ENCODE measurements at places on chromosomes 7 and 10.

GRCh38 chr7:149821191-149822148 is 16.7 kb upstream of the ZNF862 start:
- no peak for DNase-seq

GRCh38 chr7:133822001-133822641 is 305.0 kb upstream of the LRGUK start:
- DNase-seq, result no peak

DNA sequence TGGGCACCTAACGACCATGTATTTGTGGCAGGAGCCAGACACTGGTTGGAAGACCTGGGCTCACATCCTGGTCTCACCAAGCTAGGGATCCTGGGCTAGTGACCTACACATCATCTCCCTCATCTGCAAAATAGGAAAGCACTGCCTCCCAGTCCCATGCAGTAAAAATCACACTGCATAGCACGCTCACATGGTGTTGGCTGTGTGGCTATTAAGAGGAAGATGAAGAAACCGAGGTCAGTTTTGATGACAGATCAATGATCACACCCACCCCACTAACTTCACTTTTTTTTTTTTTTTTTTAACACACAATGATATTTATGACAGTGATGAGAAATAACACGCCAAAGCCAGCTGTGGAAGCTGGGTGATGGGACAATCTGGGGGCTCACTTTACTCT is 146.5 kb downstream of the RNF216 start:
- no peak for DNase-seq

- no peak for DNase-seq
Measured at GRCh38 chr10:10617686-10618085, 400.0 kb upstream of the CELF2 start.

DNA sequence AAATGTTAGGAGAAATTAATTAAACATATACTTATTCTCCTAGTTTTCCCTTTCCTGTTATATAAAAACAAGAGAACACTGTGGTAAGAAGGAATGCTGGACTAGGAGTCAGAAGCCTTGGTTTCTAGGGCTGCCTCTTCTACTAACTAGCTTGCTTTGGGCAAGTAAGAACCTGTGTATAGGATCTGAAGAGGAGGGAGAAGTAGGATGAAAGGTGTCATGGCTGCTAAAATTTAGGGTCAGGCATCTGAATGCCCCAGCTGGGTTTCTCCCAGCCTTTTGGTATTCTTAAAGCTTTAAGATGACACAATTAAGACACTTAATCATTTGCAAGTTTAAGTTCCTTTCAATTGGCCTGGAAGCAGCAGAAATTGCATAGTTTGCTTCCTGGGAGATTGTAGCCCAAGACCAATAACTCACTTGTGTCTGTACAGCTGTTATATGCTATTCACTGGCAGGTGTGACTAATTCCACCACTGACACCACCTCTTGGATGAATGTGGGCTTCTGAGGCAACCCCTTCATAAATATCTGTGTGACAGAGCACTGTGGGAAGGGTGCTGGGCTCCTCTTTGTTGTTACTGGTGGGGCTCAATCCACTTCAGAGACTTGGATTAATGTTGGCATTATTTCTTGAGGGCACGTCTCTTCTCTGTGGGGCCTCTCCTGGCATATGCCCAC is 137.2 kb downstream of the LRMDA start:
- DNase-seq, result no peak

- no peak for DNase-seq
Measured at GRCh38 chr7:14020339-14020900, 31.0 kb upstream of the ETV1 start.

DNA sequence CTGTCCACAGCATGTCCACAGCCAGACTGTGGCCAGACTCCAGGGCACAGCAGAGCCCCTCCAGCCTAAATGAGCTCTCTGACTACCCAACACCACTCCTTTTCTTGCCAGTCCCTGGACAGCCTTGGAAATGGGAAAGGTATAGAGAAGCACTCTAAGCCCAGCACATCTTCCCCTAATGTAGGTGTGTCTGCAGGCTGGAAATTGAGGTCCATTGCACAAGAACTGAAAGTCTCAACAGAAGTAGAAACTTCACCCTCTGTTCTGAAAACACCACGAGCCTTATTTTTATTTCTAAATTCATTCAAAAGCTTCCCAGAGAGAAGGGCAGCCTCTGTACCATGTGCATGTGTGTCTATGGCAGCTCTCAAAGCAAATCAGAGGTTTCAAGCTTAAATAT is 3.7 kb upstream of the KCNMA1 start:
- DNase-seq, result no peak

- no peak for DNase-seq
Measured at GRCh38 chr7:100582041-100582579, 3.8 kb downstream of the LRCH4 start.

DNA sequence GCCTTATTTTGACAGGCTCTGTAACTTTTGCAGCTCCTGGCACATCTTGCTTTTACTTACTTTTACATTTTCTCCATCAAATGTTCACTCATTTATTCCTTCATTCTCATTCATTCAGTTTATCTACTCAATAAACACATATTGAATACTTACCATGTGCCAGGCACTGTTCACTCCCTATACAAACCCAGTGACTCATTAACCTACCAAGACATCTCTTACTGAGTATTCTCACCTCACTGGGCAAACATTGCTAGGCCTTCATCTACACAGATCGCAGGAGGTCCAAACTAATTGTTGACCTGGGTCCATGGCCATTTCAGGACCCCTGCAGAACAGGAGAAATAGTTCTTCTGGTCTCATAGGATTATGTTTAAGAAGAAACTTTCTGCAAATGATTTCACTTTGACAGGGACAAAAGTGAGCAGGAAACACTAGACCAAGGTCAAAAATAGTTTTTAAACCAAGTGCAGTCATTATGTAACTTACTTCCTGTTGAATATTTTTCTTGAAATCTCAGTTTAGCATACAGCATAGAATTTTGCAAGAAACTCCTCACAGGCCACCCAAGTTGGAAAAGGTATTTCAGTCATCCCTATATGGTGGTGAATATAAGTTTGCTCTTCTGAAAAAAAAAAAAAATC is 17.6 kb downstream of the SLC26A4 start:
- no peak for DNase-seq

GRCh38 chr7:34155220-34155908 is 250.0 kb downstream of the BMPER start:
- no peak for DNase-seq

DNA sequence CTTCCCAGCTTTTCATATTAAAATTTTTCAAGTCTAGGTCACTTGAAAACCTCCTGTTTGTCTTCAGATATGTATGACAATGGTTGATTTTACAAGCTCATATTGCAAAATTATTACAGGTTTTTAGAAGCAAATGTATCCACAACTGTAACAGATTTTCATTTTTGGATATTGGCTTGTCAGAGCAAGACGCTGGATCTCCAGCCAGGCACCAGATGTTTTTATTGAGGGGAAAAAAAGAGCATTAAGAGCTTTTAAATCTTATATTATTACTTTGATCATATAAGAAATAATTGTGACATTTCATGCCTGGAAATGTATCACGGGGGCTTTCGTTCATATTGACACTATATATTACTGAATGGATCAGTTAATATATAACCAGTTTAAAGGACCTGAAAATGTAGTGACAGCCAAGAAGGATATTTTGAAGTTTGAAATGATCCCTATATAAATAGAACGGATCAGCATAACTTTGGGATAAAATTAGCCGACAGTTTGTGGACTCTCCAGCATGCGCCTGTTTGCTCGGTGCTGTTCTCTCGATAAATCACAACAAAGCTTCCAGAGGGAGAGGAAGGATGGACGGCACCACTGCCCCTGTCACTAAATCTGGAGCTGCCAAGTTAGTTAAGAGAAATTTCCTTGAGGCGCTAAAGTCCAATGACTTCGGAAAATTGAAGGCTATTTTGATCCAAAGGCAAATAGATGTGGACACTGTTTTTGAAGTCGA is at the start of gene ASB4:
Gene ASB4, plus strand, starts transcription at position 553 of the 733 bp plus-strand sequence. Its CDS starts 29 bp downstream, at position 582.
- no peak for DNase-seq

GRCh38 chr7:40232242-40232893 is 97.6 kb downstream of the SUGCT start:
- no peak for DNase-seq

GRCh38 chr10:81570349-81570748 is 304.6 kb upstream of the NRG3 start:
- DNase-seq, result no peak

DNA sequence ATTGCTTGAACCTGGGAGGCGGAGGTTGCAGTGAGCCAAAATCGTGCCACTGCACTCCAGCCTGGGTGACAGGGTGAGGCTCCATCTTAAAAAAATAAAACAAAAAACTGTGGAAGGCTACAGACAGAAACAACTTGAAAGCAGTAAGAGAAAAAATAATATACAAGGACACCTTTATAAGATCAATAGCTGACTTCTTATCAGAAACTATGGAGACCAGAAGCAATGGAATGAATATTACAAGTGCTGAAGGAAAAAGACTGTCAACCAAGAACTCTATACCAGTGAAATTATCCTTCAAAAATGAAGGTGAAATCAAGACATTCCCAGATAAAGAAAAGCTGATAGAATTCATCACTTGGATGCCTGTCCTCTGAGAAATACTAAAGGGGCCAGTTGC is 49.0 kb downstream of the RBAK start:
- DNase-seq, result no peak

DNA sequence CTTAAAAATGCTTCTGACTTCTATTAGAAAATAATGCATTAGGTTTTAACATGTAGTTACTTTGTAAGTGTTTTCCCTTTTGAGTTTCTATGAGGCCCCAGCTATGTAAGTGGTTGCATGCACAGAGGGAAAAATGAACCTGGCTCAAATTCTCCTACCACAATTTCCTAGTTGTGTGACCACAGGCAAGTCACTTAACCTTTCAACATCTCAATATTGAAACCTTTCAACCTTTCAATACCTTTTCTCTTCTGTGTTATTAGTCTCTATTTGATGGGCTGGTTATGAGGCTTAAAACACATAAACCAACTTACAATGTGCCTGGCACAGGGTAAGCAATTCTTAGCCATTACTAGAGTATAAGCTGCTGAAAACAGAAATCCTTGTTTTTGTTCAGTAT is 203.0 kb downstream of the KCND2 start:
- DNase-seq, result no peak

DNA sequence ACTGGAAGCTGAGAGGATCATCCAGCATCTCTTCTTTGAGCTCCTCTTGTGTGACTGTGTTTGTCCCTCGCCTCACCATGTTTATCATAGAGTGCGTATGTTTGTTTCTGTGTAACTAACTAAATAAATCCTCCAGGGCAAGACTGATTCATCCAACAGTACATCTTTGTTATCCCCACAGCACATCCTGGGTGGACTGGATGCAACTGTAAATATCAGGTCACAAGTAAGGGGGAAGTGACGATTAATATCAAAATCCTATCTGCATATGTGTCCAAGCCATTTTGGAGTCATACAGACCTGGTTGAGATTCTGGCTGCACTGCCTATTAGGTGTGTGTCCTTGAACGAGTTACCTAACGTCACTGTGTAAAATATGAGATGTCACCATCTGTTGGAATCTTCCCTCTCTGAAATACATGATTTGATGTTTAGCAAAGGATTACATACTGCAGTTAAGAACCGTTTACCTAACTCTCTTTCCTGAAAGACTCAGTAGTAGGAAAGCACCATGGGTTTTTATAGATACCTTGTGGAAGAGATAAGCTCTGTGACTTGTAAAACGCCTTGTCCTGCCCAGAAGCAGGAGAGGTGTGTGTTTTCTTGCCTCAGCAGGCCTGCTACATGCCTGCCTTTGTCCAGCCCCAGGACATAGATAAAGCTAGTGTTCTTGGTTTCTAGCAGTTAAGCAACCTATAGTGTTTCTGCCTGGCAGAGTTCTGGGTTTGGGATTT is 25.8 kb downstream of the WBP1L start:
- DNase-seq, result no peak

DNA sequence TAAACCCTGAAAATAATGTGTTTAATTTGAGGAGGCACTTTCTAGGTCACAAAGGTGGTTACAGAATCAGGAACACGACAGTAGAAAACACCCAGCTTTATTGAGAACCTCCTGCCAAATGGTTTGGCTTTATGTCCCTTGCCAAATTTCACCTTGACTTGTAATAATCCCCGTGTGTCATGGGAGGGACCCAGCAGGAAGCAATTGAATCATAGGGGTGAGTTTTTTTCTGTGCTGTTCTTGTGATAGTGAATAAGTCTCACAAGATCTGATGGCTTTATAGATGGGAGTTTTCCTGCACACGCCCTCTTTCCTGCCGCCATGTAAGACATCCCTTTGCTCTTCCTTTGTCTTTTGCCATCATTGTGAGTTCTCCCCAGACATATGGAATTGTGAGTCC is 193.8 kb upstream of the KLF6 start:
- no peak for DNase-seq

DNA sequence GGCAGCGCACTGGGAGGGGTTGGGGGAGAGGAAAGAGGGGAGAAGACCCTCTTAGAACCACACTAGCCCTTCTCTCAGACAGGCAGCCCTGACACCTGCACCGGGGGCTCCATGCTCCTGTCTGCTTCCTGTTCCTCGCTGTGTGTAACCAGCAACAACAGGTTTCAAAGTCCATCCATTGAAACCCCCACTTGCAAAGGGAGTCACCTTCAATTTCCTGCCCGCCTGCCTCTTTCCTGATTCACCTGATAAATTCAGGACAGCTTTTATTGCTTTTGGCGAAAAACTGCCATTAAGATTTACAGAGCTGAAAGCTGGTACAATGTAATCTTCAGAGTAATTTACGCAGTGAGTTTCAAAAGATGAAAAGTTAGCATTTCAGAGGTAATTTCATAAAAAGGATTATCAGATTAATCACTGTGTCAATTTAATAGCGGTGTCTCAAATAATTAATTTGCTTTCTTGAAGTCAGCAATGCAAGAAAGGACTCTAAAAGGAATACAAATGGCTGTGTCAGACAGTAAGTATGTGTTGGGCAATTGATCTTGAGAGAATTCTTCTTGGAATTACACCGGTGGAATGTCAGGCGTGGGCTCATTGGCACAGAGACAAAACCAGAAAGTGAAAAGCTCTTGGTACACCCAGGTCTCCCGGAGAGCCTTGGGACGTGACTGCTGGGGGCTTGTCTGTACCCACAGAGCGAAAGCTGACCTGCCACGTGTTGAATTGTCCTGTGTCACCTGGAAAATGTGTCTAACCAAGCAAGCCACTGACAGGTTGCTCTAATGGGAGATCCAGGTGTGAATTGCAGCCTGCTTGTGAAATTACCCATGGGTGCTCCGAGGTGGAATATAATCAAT is 60.7 kb downstream of the TMEM209 start:
- DNase-seq, result no peak
